ENCODE measurements at places on chromosomes 2 and 18. TPM values are rescaled to one million over a fixed set of nuclear protein-coding genes. Genes with fewer than 3 reads are reported as not detected.
A peak's percentile ranks its signal among the peaks of the same experiment; 100 is the strongest.

GRCh38 chr2:10576456-10576855 is 113.3 kb downstream of the NOL10 start:
- peaks cover 25% of the 10 kb centered on the region for H3K36me3 ChIP-seq
- no peaks in the 10 kb centered on the region for H3K27me3 ChIP-seq
- no peaks in the 10 kb centered on the region for H3K4me1 ChIP-seq
- H3K4me3 ChIP-seq, result no peak overlapping the region
- H3K27ac ChIP-seq, result no peak overlapping the region

GRCh38 chr2:52880872-52881271 is 886.7 kb upstream of the CHAC2 start:
- no peak overlapping the region for H3K4me3 ChIP-seq
- no peak for DNase-seq
- no peak overlapping the region for H3K27ac ChIP-seq
- H3K4me1 ChIP-seq, result peaks cover 25% of the 10 kb centered on the region

DNA sequence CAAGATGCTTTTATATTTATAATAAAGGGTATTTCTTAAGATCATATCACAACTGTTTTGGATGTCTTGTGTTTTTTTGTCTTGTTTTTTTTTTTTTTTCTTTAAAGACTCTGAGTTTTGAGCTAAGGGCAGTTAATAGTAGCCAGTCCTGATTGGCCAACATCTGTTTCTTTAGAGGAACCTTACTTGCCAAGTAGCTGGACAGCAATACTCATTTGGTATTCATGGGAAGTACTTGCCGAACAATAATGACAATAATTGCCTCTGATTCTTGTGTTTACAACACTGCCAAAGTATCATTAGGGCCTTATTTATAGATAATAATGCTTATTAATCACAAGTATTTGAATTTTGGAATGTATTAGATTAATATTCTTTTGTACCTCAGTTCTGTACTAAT is 17.1 kb upstream of the POU3F3 start:
- no peaks in the 10 kb centered on the region for H3K36me3 ChIP-seq
- no peak overlapping the region for H3K4me3 ChIP-seq
- H3K4me1 ChIP-seq, result no peaks in the 10 kb centered on the region
- H3K27ac ChIP-seq, result no peak overlapping the region
- DNase-seq, result no peak
- H3K27me3 ChIP-seq, result peaks cover 8% of the 10 kb centered on the region

- H3K4me1 ChIP-seq, result no peaks in the 10 kb centered on the region
- no peak for DNase-seq
- peaks cover 46% of the 10 kb centered on the region for H3K27me3 ChIP-seq
- no peak overlapping the region for H3K27ac ChIP-seq
Measured at GRCh38 chr18:24990671-24991134, 361.3 kb downstream of the ZNF521 start.

DNA sequence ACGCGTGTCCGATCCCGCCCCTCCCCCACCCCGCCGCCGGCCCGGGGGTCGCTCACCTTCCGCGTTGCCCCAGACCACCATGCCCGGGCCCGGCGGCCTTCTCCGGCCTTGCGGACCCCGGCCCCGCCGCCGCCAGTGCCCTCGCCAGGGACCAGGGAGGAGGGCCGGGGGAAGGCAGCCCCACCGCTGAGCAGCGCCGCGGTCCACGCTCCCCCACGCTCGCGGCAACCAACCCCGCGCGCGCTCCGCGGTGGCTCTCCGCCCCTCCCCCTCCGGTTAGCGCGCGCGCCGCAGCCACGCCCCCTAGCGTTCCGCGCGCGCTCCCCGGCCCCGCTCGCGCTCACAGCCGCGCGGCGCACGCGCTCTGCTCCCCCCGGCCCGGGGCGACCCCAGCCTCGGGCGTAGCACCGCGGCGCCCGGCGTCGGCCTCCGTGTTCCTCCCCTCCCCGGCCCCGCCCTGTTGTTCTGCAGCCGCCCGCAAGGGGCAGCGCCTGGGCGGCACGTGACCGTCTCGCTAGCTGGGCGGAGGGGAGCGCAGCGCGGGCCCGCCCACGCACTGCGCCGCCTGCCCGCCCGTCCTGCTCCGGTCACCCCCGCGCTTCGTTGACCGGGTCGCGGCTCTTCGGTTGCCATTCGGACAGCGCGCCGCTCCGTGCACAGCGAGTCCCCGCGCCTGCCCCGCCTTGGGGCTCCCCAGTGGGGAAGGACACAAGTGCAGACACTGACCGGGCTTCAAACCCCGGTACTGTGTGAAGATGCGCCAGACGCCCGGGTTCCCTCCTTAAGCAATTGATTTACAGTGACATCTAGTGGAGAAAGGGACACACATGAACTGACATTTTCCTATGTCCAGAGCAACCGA is at the start of gene REV1:
REV1 (minus strand) TSS at position 257 of the 862 bp plus-strand sequence. CDS start 25,042 bp downstream, outside the sequence.
- DNase-seq, result peak; percentile 96
- peaks cover 26% of the 10 kb centered on the region for H3K36me3 ChIP-seq
- peaks cover 21% of the 10 kb centered on the region for H3K27me3 ChIP-seq
- H3K4me1 ChIP-seq, result peaks cover 26% of the 10 kb centered on the region

DNA sequence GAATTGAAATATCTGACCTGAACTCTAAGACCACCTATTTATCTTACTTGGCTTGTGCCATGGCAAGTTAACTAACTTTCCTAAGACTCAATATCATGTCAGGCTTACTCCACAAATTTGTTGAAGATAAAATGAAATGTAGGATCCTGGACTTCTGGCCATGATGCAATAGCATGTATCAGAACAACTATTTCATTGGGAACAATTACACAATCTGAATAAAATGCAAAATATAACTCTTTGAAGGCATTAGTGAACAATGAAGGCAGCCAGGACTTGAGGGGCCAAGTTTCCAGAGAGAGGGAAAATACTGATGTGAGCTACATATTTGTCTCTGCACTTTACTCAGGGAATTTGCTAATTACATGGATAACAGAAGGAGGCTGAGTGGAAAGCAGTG is 476.5 kb upstream of the ACVR2A start:
- peaks cover 18% of the 10 kb centered on the region for H3K4me1 ChIP-seq
- no peaks in the 10 kb centered on the region for H3K27me3 ChIP-seq
- no peak overlapping the region for H3K4me3 ChIP-seq
- DNase-seq, result no peak

DNA sequence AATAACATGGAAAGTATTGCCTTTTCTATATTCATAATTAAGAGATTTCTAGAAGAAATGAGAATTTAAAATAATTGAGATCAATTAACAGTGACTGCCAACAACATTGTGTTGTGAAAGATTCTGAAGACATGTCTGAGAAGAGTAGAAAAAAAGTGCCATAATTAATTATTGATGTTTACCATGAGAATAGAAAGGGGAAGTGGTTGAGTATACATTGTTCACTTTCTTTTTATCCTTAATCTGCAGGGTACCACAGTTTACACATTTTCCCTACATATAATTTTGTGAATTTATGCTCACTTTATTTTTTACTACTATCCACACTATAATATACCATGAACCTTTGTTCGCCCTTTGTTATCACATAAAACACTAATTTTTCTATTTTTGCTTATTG is 47.1 kb upstream of the UBE2E3 start:
- DNase-seq, result no peak
- H3K4me1 ChIP-seq, result peaks cover 16% of the 10 kb centered on the region
- H3K4me3 ChIP-seq, result no peak overlapping the region
- no peaks in the 10 kb centered on the region for H3K27me3 ChIP-seq
- H3K36me3 ChIP-seq, result no peaks in the 10 kb centered on the region

- H3K36me3 ChIP-seq, result peaks cover 4% of the 10 kb centered on the region
- H3K4me3 ChIP-seq, result no peak overlapping the region
- no peak for DNase-seq
- H3K27ac ChIP-seq, result no peak overlapping the region
Measured at GRCh38 chr2:44929735-44930273, 11.7 kb upstream of the SIX3 start.

GRCh38 chr2:25362434-25363145 is 20.9 kb upstream of the DNMT3A start:
- peak overlapping the region; percentile 7 for H3K27ac ChIP-seq
- H3K36me3 ChIP-seq, result peaks cover 14% of the 10 kb centered on the region
- no peak for DNase-seq
- no peaks in the 10 kb centered on the region for H3K27me3 ChIP-seq
- H3K4me1 ChIP-seq, result peaks cover 25% of the 10 kb centered on the region
- peak overlapping the region; percentile 59 for H3K4me3 ChIP-seq

DNA sequence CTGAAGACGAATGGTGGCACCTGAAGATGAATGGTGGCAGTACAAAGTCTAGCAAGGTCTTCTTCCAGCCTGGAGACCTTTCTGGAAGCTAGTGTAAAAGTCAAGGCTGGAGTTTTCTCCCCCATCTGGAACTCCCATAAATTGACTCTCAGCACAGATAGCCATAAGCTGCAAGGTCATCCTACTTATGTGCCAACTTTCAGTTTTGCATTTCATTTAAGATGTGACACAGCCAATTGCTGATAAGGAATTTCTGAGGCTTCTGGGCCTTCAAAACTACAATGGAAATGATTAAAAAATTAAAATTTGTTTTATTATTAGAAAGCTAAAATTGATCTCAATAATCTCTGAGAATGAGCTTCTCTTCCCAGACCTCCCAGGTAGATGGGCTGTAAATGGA is 10.2 kb downstream of the XDH start:
- peak overlapping the region; percentile 16 for H3K27ac ChIP-seq
- DNase-seq, result no peak
- no peak overlapping the region for H3K4me3 ChIP-seq
- H3K36me3 ChIP-seq, result no peaks in the 10 kb centered on the region

GRCh38 chr2:240226672-240227537 is 86.4 kb upstream of the OTOS start:
- H3K27me3 ChIP-seq, result peaks cover 54% of the 10 kb centered on the region
- H3K4me3 ChIP-seq, result no peak overlapping the region
- peaks cover 6% of the 10 kb centered on the region for H3K36me3 ChIP-seq
- no peak for DNase-seq
- H3K4me1 ChIP-seq, result peaks cover 18% of the 10 kb centered on the region

GRCh38 chr2:194602750-194603149 is 1054.3 kb upstream of the SLC39A10 start:
- DNase-seq, result peak; percentile 40
- H3K27me3 ChIP-seq, result no peaks in the 10 kb centered on the region
- H3K4me1 ChIP-seq, result peaks cover 8% of the 10 kb centered on the region

DNA sequence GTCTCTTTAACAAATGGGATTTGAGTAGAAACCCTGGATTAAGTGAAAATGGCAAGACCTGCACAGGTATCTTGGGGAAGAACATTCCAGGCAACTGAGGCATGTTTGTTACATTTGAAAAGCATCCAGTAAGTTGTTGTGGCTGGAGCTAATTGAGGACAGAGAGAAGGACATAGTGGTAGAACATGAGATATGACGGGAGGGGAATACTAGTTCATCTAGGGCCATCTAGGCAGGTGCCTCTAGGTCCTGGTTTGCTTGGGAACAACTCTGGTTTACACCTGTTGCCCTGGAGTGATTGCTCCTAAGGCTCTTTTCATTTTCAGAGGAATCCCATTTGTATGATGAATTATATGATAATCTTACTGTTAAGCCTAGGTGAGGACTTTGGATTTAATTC is 19.7 kb upstream of the CCDC141 start:
- no peak overlapping the region for H3K4me3 ChIP-seq
- H3K27me3 ChIP-seq, result peaks cover 33% of the 10 kb centered on the region

- H3K4me3 ChIP-seq, result no peak overlapping the region
- no peak for DNase-seq
- peaks cover 17% of the 10 kb centered on the region for H3K27me3 ChIP-seq
- no peaks in the 10 kb centered on the region for H3K4me1 ChIP-seq
- H3K36me3 ChIP-seq, result no peaks in the 10 kb centered on the region
Measured at GRCh38 chr2:60337142-60337497, 216.3 kb downstream of the BCL11A start.

- peaks cover 68% of the 10 kb centered on the region for H3K27me3 ChIP-seq
- H3K4me1 ChIP-seq, result no peaks in the 10 kb centered on the region
- DNase-seq, result no peak
- H3K4me3 ChIP-seq, result no peak overlapping the region
- no peaks in the 10 kb centered on the region for H3K36me3 ChIP-seq
Measured at GRCh38 chr2:65831509-65831908, 399.1 kb upstream of the SPRED2 start.

Gene ACKR3
- 9.5 TPM for total RNA-seq

Gene CKAP2L
- total RNA-seq, result 42.5 TPM

Gene RSAD2
- total RNA-seq, result 37.2 TPM

Gene VWC2L
- total RNA-seq, result not detected

Gene DBI
- 222 TPM for total RNA-seq

Gene CCDC85A
- total RNA-seq, result 2.6 TPM

Gene UCN
- total RNA-seq, result 4.6 TPM
